ENCODE measurements at places on chromosomes 1 and 21.

DNA sequence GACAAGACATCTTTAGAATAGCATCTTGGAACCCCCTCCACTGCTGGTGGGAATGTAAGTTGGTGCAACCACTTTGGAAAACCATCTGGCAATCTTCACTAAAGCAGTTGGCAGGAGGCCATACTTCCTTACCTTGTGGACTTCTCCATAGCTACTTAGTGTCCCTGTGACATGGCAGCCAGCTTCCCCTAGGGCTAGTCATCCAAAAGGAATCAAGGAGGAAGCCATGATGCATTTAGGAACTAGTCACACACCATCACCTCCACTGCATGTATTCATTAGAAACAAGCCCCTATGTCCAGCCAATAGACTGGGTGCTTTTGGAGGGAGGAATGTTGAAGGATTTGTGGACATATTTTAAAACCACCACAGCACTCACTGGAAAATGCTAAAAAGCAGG is 19.9 kb downstream of the MX2 start:
- DNase-seq = no peak

GRCh38 chr1:74395571-74395970 is 116.8 kb downstream of the LRRC53 start:
- DNase-seq = no peak

GRCh38 chr21:46188226-46189212 is 4.3 kb upstream of the SPATC1L start:
- DNase-seq = no peak

DNA sequence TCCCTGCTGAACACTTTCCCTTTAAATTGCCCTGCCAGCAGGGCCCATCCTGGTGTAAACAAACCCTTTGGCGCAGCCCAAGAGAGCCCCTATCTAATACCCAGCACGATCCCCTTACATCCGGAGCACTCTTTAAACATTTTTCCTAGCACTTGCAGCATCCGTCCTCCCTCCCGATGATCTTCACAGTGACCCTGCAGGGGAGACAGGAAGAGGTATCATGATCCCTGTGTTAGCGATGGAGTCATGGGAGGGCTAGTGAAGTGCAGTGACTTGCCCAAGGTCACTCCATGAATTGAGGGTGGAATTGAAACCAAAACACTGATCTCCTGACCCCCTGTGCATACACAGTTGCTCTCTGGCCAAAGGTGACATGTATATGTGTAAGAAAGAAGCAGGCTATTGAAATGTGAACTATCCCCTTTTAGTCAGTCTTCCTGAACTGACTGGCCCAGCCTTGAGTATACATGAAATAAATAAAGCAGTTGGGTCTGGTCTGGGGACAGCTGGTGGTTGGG is 9.8 kb upstream of the KCNQ4 start:
- DNase-seq = no peak

DNA sequence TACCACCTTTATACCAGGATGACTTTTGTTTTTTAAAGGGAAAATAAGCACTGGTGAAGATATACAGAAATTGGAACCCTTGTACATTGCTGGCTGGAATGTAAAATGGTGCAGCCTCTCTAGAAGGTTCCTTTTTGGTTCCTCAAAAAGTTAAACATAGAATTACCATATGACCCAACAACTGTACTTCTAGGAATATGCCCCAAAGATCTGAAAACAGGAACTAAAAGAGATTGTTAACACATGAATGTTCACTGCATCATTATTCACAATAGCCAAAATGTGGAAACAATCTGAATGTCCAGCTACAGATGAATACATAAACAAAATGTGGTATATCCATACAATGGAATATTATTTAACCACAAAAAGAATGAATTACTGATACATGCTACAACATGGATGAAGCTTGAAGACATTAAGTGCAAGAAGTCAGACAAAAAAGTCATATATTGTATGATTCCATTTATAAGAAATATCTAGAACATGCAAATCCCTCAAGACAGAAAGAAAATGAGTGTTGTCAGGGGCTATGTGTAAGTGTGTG is 84.9 kb upstream of the DMRTA2 start:
- no peak for DNase-seq

DNA sequence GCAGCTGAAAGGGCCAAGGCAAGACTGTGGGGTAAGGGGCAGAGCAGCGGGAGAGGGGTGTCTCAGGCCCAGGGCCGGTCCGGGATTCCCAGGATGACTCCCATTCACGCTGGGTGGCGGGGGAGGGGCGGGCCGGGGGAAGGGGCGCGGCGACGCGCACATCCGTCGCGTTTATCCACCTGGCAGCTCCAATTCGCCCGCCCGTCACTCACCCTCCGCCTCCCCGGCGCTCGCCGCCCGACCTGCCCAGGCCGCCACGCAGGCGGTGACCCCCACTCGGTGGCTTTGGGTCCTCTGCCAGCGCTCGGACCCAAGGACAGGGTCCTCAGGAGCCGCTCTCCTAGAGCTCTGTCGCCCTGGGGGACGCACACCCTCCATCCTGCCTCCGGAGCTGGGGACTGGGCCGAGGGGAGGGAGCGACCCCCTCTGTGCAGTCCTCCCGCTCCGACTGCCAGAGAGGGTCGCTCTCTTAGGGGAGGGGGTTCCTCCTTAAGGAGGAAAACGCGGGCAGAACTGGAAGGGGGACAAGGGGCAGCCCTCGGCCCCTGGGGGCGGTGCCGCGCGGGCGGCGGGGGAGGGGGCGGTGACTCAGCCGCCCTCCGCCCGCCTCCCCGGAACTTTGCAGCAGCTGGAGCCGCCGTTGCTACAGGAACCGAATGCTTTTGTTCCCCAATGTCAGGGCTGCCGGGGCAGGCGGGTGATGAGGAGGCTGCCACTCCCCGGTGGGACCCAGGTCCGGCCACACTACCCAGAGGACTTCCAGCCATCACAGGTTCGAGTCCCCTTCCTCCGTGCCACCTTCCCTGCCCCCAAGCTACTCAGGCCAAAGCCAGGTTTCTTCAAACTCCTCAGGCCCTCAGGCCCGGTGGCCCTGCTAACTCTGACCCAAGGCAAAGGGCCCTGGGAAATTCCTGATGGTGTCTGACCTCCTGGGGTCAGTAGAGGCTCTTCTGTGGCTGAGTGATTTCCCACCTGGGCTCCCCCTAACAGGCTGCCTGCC is 3.4 kb downstream of the ADGRB2 start:
- no peak for DNase-seq

DNA sequence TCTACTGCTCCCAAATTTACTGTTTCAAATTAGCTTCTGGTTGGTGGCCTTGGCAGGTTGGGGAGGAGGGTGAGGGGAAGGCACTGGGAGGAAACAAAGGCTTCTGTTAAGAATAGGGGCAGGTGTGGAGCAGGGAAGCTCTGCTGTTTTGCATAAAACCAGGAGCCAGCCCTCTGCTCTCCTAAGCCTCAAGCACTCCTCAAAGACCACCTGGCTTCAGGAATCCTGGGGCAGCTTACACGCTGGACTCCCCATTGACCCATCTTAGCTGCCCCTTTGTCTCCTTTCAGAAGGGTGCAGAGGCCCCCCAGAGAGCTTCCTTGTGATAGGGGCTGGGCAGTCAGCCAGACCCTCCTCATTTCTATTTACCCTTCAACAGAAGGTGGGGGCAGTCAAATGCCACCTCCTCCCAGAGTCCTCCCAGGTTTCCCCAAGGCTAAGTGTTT is 11.5 kb upstream of the DHRS3 start:
- no peak for DNase-seq

GRCh38 chr1:228837817-228838716 is 102.8 kb downstream of the RHOU start:
- DNase-seq = no peak

GRCh38 chr1:178458203-178458602 is 38.6 kb downstream of the CLEC20A start:
- no peak for DNase-seq

DNA sequence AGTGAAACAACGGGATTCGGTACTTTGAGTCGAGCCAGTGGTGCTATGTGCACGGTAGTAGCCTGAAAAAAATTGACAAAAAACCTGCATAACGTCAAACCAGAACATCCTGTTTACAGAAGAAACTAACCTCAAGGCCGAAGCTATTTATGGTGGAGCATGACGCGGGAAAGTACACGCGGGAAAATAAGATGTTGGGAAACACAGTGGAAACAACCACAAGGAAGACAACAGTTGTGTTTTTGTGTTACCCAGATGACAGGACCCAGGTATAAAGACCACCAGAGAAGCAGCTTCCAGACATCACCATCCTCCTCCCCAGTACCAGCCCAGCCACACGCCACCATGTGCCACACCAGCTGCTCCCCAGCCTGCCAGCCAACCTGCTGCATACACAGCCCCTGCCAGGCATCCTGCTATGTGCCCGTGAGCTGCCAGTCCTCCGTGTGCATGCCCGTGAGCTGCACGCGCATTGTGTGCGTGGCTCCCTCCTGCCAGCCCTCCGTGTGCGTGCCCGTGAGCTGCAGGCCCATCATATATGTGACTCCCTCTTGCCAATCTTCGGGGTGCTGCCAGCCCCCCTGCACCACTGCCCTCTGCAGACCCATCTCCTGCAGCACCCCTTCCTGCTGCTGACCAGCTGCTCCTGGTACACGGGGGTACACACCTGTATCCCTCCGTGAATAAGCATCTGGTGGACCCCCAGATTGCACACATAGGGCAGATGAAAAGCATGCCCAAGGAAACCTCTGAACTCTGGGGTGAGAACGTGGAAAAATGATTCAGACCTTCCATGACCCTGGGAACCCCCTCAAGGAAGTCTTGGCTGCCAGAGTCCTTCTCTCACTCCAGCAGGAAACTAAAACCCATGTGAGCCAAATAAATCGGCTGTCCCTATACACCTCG is at the start of gene KRTAP12-3:
Gene KRTAP12-3, plus strand, starts transcription at position 298 of the 906 bp plus-strand sequence. Its CDS starts 48 bp downstream, at position 346.
- DNase-seq = no peak

- no peak for DNase-seq
Measured at GRCh38 chr1:201295861-201296260, 12.6 kb downstream of the PKP1 start.

GRCh38 chr21:38660333-38661196 is 145.2 kb upstream of the ETS2 start:
- no peak for DNase-seq

DNA sequence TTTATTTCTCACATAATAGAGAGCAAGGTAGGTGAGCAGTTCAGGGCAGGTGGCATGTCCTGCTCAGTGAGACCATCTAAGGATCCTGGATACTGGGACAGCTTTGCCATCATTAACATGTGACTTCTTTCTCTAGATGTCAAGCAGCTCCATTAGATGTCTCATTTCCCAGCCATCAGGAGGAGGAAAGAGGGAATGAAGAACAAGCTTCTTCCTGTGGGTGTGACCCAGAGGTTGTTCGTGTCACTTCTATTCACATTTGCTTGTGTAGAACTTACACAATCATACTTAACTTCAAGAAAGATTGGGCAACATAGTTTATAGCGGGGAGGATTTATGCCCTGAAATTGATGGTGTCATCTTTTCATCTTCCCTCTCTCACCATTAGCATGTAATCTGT is 169.2 kb upstream of the B3GALT2 start:
- DNase-seq = no peak

DNA sequence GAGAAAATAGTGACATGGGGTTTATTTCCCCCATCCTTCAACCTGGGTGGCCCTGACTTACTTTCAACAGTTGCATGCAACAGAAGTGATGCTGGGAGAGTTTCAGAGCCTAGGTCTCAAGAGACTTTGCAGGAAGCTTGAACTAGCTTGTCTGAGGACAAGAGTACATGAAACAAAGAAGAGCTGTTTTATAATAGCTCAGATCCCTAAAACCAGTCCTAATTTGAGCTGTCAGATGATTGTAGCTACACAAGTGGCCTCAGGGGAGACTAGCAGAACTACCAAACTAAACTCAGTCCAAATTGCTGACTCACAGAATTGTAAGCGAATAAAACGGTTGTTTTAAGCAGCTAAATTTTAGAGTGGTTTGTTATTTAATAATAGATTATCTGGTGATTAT is 17.1 kb downstream of the RC3H1 start:
- no peak for DNase-seq

GRCh38 chr1:52996653-52997052 is 65.4 kb upstream of the PODN start:
- no peak for DNase-seq

DNA sequence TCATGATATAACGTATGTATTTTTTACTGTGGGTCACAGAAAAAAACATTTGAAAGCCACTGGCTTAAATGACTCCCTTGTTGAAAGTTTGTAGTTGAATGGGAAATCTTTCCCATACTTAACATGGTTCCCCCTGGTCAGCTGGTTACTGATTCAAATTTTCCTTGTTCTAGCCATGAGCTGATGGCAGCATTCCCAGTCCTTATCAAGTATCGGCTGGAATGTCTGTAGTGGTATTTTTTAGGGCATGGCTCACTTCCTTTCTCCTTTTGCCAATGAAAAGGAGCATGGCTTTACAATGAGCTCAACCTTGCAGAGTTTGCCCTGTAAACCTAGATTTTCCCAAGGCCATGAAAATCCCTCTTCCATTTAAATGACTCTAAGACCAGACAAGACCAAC is 55.7 kb downstream of the GIPC2 start:
- DNase-seq = no peak

Data from esophagus squamous epithelium (tissue), 5 donors.